ENCODE measurements at places on chromosomes 6 and 20.

- DNase-seq: no peak
Observed at GRCh38 chr20:49169547-49169946, 18.6 kb downstream of the STAU1 start.

DNA sequence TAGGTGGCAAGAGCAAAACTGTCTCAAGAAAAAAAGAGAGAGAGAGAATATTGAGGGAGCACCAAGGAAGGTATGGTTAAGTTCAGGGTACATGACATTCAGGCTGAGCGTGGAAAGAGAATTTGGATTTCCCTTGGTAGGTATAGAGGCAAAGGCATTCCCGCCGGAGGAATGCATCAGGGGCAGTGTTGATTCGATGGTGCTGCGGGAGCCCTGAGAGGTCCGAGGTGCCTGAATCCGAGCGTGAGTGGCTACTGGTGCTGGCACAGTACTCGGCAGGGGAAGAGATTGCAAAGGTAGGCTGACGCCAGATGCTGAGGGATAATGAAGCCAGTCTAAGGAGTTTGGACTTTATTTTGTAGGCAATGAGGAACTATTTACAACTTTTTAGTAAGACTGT is 20.0 kb downstream of the BMP6 start:
- no peak for DNase-seq

GRCh38 chr20:49704932-49705336 is 8.7 kb downstream of the B4GALT5 start:
- DNase-seq: no peak

DNA sequence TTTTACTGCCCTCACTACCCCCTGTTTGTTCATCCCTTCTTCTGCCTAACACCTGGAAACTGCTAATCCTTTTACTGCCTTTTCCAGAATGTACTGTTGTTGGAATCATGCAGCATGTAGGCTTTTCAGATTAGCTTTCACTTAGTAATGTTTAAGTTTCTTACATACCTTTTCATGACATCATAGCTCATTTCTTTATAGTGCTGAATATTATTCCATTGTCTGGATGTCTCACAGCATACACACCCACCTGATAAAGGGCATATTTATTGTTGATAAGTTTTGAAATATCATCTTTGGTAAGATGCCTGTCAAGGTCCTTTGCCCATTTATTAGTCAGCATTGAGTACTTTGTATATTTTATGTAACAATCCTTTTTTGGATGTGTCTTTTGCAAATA is 588.2 kb upstream of the NRSN1 start:
- no peak for DNase-seq

DNA sequence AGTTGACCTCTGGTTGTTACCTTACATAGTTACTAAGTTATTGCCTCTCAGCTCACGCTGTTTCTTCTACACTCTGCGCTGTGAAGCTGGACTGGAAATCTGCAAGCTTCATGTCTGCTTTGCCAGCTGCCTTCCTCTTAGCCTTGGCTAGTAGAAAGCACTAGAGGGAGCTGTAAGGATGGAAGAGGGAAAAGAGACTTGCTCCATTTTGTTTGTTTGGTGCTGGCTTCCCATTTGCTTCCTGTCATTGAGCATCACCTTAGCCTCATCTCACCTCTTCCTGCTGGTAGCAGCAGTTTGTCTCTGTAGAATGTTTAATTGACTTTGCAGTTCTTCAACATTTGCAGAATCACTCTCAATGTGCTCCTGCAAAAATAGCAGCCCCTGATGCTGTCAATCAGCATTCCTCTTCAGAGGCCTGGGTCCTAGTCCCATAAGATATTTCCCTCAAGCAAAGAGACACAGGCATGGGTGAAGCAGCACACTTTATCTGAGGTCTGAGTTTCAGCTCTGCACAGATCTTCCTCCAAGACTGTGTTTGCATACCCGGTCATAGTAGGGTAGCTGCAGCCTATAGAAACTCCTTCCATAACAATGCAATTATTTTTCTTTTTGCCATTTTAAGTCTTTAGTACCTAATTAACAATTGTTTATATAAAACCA is 302.2 kb upstream of the EPHA7 start:
- DNase-seq: no peak

- DNase-seq: no peak
Observed at GRCh38 chr6:90038961-90039653, 144.8 kb downstream of the GJA10 start.

DNA sequence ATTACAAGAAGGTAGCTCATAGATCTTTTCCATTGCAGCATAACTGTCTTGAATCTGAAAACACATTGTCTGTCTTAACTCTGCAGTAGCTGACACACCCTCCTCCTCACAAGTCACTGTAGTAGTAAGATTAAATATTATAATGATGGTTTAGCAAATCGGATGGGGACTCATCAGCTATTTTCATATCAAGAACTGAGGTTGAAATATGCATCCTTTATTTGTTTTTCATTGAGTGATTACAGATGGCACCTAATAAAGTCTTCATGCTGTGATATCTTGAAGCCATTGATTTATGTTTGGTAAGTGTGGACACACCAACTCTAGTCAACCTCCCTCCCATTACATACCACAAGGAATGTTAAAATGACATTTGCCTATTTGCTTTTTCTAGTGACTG is 267.4 kb upstream of the TAB2 start:
- DNase-seq: no peak

GRCh38 chr6:75090576-75090975 is 115.3 kb downstream of the COL12A1 start:
- DNase-seq: no peak

- DNase-seq: no peak
Observed at GRCh38 chr6:76719449-76719848, 647.0 kb upstream of the IMPG1 start.

GRCh38 chr6:8352335-8352965 is 82.9 kb downstream of the SLC35B3 start:
- no peak for DNase-seq

DNA sequence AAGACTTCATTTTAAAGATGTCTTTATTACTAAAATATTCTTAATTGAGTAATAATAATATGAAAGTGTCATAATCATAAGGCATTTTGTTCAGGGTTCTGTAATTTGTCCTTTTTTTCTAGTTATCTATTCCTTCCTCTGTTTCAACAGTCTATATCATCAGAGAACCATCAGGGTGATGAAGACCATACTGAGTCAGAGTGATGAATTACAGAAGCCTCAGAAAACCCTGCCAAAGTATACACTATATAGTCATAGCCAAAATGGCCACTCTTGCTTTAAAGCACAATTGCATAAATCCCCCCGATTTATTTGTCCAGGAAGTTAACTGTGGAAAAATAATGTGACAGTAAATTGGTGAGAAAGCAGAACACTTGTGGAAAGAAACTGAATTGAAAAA is 735.0 kb downstream of the EPHA7 start:
- no peak for DNase-seq

- no peak for DNase-seq
Observed at GRCh38 chr20:62155428-62156253, 12.1 kb downstream of the SS18L1 start.

DNA sequence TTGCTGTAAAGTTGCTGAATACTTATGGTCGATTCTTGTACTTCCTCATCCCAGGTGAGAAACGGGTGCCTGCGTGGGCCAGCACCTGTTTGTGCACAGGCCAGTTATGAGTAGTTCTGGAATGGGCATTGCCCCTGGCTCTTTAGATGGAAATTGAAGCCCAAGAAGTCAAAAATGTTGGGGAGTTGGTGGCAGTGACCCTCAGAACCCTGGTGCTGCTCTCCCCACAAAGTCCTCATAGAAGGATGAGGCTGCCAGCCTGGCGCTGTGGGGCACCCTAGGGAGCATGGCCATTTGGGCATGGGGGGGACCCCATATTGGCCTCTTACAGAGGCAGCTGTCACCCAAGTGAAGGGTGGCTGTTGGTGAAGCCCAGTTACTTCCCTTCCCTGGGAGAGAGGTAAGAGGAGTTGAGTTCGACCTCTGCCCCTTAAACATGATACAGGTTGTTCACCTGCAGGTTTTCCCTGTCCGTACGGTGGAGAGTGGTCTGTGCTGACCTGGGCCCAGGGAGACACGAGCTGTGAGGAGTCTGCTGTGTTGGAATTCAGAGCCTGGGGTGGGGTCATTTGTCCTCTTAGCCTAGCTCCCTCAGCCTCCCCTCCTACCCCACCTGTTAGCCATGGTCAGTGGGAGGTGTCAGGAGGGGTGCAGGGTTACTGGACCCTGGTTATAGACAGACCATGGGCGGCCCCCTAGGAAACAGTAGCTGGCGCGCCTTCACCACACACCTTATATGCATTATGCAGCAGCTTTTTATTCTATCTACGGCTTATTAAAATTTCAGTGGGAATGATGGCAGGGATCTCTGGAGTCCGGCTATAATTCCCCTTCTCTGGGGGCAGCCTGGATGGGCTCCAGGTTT is 4.9 kb downstream of the HMGA1 start:
- no peak for DNase-seq

DNA sequence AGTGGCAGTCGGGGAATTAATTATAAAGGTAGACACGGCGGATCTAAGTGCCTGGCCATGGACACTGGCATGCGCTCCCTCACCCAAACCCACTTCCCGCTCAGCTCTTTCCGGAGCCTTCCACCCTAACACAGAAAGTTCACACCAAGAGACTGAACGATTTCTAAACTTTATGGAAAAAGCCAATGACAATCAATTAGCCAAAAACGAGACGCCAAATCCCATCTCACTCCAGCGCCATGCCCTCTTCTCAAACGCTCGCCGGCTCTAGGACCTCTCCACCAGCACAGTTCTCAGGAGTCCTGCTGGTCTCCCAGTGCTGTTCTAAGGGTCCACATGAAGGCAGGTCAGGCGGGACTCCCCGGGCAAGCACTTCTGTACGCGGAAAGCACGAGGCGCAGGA is 641 bp downstream of the SF3B5 start:
- DNase-seq: no peak

DNA sequence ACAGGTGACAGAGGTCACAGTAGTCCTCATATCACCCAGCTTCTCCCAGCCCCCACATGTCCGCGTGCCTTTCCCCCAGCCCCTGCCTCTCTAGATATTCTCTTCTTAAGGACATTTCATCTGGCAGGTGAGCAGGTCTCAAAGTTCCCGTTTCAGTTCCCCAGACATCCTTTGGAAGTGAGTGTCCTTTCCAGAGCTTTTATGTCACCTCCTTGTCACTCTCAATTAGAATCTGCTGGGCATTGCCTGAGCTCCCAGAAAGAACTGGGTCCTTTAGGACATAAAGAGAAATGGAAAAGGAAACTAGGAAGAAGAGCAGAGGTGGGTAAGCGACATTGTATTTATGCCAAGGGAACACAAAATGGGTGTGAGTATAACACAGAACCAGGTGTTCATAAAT is 66.9 kb upstream of the CEP85L start:
- DNase-seq: no peak

GRCh38 chr6:100948381-100949133 is 67.4 kb upstream of the ASCC3 start:
- no peak for DNase-seq

- no peak for DNase-seq
Observed at GRCh38 chr20:39849664-39850063, 839.4 kb downstream of the MAFB start.

DNA sequence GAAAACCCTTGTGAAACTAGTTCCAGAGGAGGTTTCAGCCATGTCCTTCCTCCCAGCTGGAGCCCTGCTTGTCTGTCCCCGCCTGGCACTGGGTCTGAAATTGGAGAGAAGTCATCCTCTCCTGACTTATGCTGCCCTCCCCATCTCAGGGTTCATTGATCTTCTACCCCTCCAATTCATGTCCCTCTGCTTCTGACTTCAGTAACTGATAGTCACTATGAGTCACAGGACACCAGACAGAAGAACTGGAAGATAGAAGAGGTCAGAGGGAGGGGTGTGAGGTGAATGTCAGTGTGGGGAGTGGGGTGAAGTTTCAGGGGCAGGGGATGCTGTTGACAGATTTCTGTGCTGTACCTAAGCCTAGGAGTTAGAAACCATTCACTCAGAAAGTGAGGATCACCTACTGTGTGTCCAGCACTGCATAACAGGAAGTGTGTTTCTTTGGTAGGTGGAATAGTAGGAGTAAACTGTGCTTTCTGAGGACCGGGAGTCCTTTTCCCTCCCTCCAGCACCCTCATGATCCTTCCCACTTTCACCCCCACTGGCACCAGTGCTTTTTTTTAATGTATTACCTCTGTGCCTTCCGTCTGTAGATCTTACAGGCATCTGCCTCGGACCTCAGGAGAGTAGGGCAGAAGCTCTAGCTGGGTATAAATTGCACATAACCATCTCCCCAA is 627 bp upstream of the RPP21 start:
- no peak for DNase-seq

DNA sequence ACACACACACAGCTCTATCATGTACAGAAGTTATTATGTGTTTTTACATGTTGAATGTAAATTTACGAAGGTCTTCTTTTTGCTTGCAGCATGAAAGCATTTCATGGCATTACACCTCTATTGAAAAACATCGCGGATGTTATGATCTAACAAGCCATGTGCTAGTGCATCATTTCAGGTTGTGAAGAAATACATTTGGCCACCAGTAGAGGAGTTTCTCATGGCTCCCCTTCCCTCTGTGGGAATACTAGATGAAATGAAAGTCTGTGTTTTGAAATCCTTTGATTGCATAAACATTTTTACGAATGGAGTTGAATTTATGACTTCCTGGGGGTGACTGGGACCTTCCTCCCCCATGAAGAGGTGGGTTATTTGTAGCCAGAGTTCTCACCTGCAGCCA is 17.7 kb downstream of the MAS1 start:
- no peak for DNase-seq

GRCh38 chr20:19070681-19071445 is 141.6 kb upstream of the SLC24A3 start:
- DNase-seq: no peak

DNA sequence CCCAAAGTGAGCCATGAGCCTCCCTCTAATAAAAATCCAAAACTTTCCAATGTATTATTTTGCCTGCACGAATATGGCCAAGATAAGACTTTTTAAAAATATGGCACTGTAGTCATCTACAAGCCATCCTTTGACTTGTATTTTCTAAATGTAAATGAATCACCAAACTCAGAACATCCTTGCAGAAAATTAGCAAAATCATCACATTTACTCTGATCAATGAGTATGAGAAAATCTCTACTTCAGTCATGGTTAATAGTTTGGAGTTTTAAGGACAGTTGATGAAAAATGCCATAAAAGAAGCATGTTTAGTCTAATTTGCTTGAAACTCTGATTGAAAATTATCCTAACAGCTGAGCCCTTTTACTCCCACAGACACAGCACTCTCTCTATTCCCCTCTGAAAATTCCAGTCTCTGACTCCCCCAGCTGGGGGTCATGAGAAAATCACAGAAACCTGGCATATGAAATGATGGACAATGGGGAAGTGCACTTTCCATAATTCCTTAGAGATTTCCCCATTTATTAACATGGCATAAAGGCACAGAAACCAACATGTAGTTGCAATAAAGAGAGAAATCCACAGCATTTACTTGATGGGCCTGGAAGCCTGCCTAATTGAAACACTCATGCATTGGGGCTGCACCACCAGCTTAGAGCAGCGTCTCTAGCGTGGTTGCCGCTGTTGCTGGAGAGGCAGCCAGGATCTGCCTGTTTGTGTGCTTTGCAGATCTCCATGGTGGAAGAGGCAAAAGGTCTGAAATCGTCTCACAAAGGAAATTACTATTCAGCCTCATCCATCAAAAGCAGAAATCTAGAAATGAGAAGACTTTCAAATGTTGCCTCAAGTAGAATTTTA is 214.0 kb downstream of the WDR27 start:
- DNase-seq: no peak

- no peak for DNase-seq
Observed at GRCh38 chr6:39634646-39635341, 90.4 kb downstream of the KIF6 start.

GRCh38 chr6:131776985-131777384 is 30.8 kb upstream of the ENPP1 start:
- DNase-seq: no peak

- DNase-seq: no peak
Observed at GRCh38 chr6:74597266-74597665, 608.6 kb downstream of the COL12A1 start.

All from stimulated activated CD8-positive, alpha-beta memory T cell treated with anti-CD3 and anti-CD28 coated beads, Interleukin-7, amount 100 ng/mL, for 1 hour (primary cell).